ENCODE measurements at places on chromosomes 2 and 18. TPM values are rescaled to one million over a fixed set of nuclear protein-coding genes. Genes with fewer than 3 reads are reported as not detected.

ERFE gene
- 0.24 TPM for total RNA-seq

AGXT gene
- total RNA-seq, result not detected

EVA1A gene
- not detected for total RNA-seq

NPPC gene
- total RNA-seq, result 0.76 TPM

ABCA12 gene
- not detected for total RNA-seq

- DNase-seq, result no peak
Measured at GRCh38 chr2:225599856-225600255, 200.3 kb downstream of the NYAP2 start.

DNA sequence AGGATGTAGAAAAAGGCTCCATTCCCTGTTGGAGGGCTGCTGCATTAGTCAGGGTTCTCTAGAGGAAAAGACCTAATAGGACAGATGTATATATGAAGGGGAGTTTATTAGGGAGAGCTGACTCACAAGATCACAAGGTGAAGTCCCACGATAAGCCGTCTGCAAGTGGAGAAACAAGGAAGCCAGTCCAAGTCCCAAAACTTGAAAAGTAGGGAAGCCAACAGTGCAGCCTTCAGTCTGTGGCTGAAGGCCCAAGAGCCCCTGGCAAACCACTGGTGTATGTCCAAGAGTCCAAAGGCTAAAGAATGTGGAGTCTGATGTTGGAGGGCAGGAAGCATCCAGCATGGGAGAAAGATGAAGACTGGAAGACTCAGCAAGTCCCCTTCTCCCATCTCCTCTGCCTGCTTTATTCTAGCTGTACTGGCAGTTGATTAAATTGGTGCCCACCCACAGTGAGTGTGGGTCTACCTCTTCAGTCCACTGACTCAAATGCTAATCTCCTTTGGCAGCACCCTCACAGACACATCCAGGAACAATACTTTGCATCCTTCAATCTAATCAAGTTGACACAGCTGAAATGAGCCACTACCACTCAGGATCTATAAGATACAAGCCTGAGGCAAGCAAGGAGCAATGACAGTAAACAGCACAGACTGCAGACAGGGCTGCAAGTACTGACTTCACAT lies 30.0 kb upstream of the ATG16L1 start:
- no peak for DNase-seq

DNA sequence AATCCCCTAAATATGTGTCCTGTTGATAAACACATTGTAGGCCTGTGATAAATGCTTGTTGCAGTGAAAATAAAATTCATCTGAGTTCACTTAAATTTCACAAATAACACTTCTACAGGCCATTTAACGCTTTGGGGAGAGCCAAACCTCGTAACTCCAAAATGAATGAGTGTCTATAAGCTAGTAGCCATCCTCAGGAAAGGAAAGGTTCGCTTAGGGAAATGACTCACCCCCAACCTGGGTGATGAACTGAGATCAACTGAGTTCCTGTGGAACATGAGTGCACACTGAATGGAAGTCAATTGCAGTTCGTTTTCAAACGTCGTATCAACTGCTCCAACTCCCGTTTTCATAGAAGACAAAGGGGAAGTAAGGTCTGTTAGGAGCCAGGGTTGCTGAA lies 527.6 kb upstream of the ID2 start:
- DNase-seq, result peak; percentile 51

- no peak for DNase-seq
Measured at GRCh38 chr2:8437228-8437948, 244.5 kb upstream of the ID2 start.

GRCh38 chr18:7366597-7366996 lies 135.7 kb downstream of the LRRC30 start:
- no peak for DNase-seq

DNA sequence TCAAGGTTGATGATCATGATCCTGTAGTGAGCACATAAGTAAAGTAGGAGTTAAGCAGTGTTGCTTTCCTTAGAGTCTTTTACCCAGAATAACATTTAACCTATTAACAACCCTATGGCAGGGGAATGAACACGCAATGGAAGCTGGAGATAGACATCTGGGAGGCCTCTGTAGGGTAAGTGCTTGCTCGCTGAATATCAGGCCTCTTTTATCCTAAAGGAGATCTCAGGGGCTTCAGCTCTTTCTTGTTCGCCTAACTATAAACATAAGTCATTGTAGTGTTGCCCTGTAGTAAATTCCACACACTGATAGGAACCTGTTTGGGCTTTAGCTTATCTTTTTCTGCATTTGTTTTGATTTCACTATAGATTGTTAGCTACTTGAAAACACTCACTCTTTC lies 174.4 kb upstream of the TCF4 start:
- peak; percentile 10 for DNase-seq

DNA sequence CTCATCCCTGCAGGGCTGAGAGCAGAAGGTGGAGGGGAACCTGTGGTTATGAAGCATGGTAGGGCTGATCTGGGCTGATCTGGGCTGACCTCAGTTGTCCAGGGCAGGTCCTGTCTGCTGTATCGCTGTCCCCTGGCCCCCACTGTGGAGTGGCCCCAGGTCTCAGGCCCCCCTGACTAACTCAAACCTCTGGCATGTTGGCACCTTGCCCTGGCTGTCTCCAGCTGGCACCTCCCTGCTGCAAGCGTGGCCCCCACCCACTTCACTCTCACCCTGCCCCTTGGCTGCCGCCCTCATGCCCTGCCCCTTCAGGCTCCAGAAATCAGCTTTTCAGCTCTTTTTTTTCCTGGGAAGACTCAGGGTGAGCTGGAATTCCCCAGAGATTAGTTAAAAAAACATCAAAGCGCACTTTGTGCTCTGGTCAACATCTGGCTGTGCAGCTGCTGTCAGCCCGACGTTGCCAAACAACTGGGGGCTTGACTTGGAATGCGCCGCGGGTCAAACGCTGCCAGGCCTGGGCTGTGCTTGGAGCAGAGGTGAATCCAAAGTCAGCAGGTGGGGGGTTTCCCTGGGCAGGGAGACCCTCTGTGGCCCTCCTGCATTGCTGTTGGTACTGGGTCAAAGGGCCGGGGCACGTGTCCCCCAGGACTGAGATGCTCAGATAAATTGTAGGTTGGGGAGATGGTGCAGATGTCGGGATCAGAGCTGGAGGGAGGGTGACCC lies 173.8 kb upstream of the HDAC4 start:
- DNase-seq, result no peak

DNA sequence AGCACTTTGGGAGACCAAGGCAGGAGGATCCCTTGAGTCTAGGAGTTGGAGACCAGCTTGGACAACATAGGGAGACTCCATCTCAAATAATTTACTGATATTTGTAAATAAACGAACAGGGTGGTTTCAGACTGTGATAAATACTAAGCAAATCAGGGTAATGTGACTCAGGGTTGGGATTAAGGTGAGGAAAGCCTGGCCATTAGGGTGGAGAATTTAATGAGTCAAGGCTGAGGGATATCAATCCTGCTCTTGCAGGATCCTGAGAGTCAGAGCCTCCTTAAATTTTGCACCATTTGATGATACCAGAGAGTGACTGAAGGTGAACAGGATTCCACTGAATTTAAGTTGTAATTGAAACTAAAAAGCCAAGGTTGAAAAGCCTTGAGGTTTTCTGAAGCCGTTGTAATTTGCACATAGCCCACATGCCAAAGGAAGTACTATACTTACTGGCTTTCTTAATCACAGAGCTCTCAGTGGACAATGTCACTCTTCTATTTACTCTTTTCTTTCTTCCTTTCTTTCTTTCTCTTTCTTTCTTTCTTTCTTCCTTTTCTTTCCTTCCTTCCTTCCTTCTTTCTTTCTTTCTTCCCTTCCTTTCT lies 28.6 kb upstream of the AP1S3 start:
- DNase-seq, result peak; percentile 69
